Cerebellum (tissue), 4 donors: ENCODE measurements at places on chromosomes 4 and X. TPM values are rescaled to one million over a fixed set of nuclear protein-coding genes. Genes with fewer than 3 reads are reported as not detected.

The TMEM255A gene
- 2.1 TPM for total RNA-seq

The GLRA2 gene
- total RNA-seq, result 44.4 TPM

The EXOC1L gene
- total RNA-seq, result not detected

The STARD8 gene
- total RNA-seq, result 3.7 TPM

The RRH gene
- total RNA-seq, result 0.64 TPM

The ASB12 gene
- total RNA-seq, result 0.54 TPM

The F9 gene
- total RNA-seq, result not detected

GRCh38 chr4:157983300-157983699, 189.5 kb downstream of the GASK1B start:
- no peak for DNase-seq

DNA sequence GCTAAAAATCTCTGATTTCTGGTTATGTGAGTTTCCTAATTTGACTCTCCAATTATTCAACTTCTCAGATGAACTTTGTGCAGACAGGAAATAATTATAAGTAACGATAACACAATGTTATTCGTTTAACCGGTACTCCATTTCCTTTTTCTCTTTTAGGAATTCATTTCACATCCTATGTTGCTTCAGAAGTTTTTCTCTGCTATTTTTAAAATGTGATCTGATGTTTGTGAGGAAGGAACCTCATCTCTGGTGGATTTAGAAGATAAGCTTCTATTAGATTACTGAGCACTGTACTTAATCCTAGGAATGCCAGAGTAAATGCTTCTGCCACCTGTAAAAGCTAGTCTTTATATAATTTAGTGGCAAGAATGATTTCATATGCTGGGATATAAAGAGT, 116.0 kb upstream of the ETNPPL start:
- no peak for DNase-seq

- no peak for DNase-seq
Observed at GRCh38 chr4:101199507-101200285, 147.6 kb downstream of the PPP3CA start.

GRCh38 chrX:13121020-13121555, 76.7 kb upstream of the FAM9C start:
- DNase-seq, result no peak

DNA sequence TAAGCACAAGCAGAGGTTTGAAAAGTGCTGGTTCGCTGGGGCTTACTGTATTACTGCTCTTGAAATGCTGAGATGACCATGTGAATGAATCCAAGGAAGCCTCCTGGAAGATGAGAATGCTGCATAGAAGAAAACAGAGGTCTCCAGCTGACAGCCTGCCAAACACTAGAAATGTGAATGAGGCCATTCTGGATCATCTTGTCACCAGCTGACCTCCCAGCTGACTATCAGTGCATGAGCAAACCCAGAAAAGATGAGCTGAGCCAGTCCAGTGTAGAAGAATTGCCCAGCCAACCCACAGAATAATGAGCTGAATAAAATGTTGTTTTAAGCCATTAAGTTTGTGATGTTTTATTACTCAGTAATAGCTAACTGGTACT, 49.1 kb upstream of the DYNLT3 start:
- no peak for DNase-seq

DNA sequence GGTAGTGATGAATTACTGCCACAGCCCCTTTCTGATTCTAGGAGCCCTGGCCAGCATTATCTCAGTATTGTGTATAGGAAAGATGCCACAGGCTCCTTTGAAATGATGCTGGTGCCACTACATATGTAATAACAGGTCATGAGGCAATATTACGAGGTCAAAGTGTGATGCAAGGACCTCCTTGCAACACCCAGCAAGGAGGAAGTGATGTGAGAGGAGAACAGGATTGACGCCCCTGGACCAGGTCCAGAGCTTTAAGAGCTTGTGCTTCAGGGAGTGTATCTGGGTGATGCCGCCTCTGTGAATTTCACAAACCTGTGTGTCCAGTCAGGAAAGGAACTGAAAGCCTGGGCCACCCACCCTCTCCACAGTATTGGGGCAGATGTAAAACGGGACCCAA, 261.8 kb downstream of the MID1IP1 start:
- DNase-seq, result no peak

- DNase-seq, result no peak
Observed at GRCh38 chr4:3332498-3332897, 39.7 kb downstream of the RGS12 start.

- no peak for DNase-seq
Observed at GRCh38 chr4:52957835-52958631, 95.9 kb downstream of the RASL11B start.

DNA sequence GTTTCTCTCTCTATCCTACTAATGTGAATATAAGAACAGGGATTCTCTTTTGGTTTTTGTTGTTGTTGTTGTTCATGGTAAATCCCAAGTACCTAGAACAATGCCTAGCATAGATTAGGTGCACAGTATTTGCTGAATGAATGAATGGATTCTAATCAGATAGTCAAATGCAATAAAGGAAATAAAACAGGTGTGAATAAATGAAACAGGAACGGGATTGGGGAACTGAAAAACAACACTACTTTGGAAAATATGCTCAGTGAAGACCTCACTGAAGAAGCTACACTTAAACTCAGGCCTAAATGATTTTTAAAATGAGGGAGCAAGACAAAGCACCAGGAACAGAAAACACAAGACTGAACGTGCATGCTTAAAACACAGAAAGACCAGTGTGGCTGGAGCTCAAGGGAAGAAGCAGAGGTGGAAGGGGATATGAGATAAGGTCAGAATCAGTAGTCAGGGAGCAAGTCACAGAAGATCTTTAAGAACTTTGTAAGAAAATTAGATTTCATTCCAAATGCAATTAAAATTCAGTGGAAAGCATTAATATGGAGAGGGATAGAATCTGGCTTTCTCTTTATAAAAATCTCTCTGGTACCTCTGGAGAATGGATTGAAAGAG, 144.7 kb downstream of the ZAR1 start:
- DNase-seq, result no peak

- no peak for DNase-seq
Observed at GRCh38 chr4:73922766-73923630, 53.8 kb downstream of the CXCL1 start.

- DNase-seq, result no peak
Observed at GRCh38 chr4:168335621-168336020, 17.1 kb upstream of the DDX60 start.

DNA sequence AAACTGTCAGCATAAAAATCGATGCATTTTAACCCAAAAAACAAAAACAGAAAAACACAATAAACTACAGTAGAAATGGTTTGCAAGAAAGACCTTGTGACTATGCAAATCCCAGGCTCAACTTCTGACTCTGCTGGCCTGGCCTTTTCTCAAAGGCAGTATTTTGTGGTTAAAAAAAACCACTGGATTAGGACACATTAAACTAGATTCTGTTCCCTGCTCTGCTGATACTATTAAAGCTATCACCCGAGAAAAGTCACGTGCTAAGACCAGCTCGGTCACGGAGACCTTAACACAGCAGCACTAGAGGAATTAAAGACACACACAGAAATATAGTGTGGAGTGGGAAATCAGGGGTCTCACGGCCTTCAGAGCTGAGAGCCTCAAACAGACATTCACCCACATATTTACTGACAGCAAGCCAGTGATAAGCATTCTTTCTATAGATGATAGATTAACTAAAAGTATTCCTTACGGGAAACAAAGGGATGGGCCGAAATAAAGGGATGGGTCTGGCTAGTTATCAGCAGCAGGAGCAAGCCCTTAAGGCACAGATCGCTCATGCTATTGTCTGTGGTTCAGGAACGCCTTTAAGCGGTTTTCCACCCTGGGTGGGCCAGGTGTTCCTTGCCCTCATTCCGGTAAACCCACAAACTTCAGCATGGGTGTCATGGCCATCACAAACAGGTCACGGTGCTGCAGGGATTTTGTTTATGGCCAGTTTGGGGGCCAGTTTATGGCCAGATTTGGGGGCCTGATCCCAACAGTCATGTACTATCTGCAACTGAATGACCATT, 16.1 kb downstream of the CBR4 start:
- no peak for DNase-seq

DNA sequence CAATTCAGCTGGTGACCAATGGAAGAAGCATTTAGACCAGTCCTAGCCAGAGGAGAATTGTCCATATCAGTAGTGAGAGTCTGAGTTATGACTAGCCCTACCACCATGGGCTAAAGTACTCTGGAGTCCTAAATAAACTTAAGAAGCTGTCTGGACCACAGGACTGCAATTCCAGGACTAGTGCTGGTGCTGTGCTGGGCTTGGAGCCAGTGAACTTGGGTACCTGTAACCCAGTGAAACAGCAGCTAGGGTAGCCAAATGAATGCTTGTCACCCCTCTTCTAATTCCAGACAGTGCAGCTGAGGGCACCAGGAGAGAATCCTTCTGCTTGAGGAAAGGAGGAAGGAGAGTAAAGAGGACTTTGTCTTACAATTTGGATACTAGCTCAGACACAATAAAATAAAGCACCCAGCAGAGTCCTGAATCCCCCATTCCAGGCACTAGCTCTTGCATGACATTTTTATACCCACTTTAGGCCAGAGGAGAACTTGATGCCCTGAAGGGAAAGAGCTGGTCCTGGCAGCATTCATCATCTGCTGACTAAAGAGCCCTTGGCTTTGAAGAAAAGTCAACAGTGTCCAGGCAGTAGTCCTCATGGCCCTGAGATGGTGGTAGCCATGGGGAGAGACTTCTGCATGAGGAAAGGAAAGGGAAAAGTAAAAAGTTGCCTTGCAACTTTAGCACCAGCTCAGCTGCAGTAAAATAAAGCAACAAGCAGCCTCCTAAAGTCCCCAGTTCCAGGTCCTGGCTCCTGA, 2675.7 kb downstream of the PCDH7 start:
- no peak for DNase-seq

DNA sequence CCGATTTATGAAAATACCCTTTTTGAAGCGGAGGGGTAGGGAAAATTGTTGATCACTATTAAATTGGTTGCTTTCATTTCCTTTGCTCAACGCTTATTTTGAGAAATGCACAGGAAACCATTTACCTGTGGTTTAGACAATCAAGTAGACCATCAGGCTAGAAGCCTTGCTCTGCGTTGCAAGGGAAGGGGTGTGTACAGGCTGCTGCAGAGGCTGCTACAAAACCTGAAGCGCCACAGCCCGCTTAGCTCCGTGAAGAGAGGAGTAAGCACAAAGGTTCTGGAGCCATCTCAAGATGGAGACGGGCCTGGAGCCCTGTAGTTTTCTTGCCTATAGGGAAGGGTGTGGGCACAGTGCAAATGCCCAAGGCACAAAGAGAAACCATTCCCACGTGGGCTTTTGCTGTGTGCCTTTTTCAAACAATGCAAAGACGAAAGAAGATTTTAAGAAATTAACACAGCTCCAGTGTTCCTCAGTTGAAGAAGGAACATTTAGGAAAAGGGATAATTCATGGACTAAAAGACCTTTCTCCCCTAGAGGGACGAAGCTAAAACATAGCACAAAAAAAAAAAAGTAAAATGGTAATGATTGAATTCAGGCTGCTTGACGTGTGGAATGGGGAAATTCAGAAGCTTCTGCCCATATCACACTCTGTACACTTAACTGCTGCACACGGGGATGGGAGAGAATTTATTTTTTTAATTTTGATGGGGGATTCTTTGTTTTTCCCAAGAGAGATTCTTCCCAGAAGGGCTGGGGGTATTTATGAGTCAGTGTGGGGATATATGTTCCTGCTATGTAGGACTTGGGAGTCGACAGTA, 3.5 kb downstream of the TMSB4X start:
- no peak for DNase-seq

DNA sequence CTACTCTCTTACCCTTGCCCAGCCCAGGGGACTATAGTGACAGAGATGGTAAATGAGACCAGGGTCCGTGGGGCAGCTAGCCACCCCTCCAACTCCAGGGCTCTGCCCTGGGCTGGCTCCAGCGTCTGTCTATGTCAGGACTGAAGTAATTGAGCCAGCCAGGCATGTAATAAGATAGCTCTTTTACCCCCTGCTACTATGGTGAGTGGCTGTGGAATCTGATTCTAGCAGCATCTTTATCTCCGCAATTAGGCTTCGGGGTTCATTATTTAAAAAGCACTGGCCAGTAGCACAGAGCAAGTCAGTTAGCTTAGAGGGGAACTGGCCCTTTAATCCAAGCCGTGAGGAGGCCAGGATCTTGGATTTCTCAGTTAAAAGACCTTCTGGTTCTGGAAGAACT, 123.3 kb upstream of the RAI2 start:
- no peak for DNase-seq

GRCh38 chr4:71711985-71712348, 71.9 kb downstream of the GC start:
- no peak for DNase-seq

DNA sequence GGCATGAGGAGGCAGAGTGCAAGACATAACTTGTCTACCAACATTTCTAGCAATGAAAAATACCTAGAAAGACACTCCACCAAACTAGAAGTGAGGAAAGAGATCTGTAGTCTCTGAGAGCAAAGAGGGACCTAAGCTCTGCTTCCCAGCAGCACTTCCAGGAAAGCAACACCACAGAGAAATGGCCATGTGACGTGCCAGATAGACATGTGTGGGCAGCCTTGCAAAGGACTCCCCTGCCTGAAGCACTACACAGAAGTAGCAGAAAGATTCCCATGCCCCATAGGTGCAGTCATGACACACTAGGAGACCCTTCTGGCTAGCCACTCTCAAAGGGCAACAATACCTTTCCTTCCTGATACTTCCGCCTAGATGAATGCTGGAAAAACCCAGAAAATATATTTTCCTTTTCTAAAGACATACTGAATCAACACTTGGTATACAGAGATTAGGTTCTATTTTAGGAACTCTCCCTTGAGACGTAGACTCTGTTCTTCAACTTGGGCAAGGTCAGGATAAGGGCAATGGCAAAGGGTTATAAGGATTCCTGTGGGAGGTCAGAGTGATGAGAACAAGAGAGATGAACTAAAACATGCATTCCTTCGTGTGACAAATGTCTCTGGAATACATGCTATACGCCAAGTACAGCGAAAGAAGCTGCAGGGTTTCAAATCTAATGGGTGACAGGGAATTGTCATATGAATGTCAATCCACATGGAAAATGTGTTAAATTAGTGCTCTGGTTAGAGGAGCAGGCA, 187.5 kb upstream of the ETNPPL start:
- DNase-seq, result no peak

GRCh38 chrX:129938081-129938480, 32.1 kb downstream of the UTP14A start:
- no peak for DNase-seq

DNA sequence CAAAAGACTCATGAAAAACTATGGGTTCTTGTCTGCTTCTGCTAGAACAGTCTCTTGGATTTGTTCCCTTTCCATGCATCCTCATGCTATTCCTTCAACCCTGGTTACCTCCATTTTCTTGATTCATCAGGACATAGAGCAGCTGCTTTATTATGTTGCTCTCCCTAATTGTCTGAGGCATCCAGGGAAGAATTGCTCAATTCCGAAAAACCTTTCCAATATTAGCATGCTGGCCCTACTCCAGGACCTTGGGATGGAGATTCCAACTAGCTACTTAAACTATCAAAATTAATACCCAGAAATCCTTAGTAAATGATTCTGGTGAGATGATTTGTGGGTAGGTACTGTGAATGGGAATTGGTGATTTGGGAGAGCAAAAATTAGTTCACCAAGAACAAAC, 56.6 kb upstream of the FAM47B start:
- no peak for DNase-seq

DNA sequence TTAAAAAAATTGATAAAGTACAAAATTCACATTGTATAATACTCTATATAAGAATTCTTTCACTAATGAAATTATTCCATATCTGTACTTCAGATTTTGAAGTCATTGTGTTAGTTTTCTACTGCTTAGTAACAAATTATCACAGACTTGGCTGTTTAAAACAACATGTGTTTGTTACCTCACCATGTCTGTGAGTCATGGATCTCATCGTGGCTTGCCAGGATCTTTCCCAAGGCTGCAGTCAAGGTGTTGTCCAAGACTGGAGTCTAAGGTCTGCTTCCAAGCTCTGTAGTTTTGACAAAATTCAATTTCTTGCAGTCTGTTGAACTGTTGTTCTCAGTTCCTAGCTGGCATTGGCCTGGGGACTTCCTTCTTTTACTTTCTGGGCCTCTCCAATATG, 1286.9 kb downstream of the ADGRL3 start:
- no peak for DNase-seq
